Spinal cord (tissue), 10 donors: ENCODE measurements at places on chromosomes 13 and 19. TPM values are rescaled to one million over a fixed set of nuclear protein-coding genes. Genes with fewer than 3 reads are reported as not detected.

SPACA7 gene
- polyA plus RNA-seq = not detected

DNA sequence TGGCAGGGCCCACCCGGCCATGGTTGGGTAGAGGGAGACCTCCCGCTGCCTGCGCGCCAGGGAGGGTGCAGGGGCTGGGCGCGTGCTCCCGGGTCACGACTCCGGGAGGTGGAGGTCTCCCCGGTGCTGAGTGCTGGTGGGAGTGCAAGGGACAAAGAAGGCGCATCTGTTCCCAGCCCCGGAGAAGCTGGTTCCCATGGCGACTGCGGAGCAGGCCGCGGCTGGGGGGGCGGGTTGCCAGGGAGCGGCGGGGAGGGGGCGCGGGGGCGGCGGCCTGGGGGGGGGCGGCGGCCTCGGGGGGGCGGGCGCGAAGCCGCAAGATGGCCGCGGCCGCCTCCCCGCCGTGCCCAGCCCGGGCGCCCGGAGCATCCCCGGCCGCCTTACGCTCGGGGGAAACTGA lies 1.2 kb downstream of the CBARP start:
- DNase-seq = no peak

- DNase-seq = no peak
These were observed 59.1 kb upstream of the GPR183 start for GRCh38 chr13:99366075-99366987.

- no peak for DNase-seq
These were observed 94.3 kb upstream of the NBEA start for GRCh38 chr13:34847766-34848165.

ZIM2 gene
- polyA plus RNA-seq = 3.1 TPM

ZNF790 gene
- polyA plus RNA-seq = 11.8 TPM

PSMD8 gene
- polyA plus RNA-seq = 196 TPM

WDR87 gene
- 0.14 TPM for polyA plus RNA-seq

PPFIA3 gene
- polyA plus RNA-seq = 92.2 TPM

DNA sequence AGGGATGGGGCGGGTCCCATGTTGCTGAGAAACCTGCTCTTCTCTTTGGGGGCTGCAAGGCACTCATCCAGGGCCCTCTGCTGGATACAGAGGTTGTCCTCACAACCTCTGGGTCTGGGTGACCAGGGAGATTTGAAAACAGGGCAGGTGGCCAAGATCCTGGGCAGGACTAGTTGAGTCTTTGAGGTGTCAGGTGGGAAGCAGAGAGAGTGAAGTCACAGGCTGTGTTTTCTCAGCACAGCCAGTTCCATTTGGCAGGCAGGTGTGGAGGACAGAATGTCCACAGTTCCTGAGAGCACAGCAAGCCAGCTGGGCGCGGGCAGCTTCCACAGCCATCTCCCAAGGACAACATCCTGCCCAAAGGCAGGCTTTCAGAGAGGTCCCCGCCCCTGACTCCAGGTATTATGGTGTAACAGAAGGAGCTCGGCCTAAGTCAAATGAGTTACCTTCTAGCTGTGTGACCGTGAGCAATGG lies 118.8 kb downstream of the NUFIP1 start:
- no peak for DNase-seq

DNA sequence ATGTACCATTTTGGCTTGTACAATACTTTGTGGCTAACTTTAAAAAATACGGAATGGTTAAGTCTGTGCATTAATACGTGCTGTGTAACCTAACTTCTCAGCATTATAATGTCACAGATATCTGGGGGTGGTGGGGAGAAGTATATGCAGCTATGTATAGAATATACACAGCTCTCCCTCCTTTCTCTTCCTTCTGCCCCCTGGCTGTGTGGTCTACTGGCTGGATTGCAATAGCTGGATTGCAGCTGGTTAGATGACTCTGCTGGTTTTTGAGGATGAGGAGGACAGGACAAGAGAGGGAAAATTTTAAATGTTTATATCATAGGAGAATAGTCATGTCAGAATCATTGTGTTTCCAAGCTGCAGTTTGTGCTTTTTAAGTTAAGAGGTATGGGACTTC lies 9.7 kb downstream of the RNASEH2B start:
- no peak for DNase-seq

- no peak for DNase-seq
These were observed 13.6 kb downstream of the GRTP1 start for GRCh38 chr13:113350065-113350937.

- DNase-seq = no peak
These were observed 22.2 kb downstream of the SPATA13 start for GRCh38 chr13:24182703-24183081.

FUT6 gene
- 0.21 TPM for polyA plus RNA-seq

LENG9 gene
- 2.8 TPM for polyA plus RNA-seq

DNA sequence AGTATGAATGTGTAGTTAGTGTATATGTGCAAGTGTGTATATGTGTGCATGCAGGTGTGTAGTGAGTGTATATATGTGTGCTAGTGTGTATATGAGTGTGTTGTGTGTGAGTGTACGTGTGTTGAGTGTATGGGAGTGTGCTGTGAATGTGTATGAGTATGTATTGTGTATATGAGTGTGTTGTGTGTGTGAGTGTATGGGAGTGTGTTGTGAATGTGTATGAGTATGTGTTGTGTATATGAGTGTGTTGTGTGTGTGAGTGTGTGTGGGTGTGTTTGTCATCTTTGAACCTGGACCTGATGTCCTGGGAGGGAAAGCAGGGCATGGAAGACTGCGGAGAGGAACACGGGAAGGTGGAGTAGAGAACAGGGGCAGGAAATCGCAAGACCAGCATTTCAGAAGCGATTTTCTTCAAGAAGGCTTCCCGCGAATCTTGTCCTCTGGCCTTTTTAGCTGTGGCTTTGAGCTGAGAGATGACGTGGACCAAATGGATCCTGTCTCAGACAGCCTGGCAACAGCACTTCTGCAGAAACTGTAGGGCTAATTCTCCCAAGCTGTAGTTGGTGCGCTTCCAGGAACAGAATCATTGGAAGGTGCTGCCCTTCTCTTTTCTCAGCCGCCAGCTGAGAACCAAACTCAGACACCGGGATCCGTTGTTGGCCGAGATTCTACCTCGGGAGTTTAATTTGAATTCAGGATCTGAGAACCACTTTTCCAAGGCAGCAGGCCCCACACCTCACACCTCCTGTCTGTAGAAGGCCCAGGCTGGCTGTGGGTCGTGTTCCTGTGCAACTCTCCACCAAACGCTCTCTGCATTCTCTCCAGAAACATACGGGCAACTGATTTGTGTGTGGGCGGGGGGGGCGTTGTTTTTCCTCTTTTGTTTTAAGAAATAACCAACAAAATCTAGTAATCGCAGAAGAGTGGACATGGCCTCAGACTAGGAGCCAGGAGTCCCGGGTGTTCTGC lies 94.7 kb upstream of the RAP2A start:
- DNase-seq = no peak

DNA sequence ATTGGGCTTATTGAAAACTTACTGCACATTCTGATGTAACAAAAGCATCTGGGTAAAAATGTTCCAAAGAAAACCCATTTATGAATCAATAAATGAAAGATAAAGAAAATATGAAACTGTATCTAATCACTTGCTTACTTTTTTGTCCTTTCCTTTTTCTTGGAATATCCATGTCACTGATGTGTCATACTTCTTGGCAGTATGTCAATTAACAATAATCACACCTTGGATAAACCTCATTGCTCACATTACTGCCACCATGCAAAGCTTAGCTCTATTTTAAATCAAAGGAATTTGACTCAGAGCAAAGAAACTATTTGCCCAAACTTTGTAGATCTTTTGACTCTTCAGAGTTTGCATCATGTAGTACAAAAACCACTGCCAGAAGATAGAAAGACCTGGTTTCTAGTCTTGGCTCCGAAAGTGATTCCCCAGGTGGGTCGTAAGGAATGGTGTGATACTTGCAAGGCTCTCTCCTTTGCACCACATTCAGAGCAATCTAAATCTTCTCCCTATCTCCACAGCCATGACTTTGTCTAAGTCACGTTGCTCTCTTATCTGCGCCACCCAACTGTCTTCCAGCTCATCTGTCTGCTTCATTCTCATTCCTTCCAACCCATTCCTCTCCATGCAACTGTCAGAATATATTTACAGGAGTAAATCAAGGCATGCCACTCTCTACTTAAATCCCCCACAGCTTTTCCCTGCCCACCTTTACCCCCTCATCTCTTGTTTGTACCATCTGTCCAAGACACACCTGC lies 311.9 kb downstream of the COG6 start:
- no peak for DNase-seq

- no peak for DNase-seq
These were observed 9.6 kb upstream of the SUCLA2 start for GRCh38 chr13:48010698-48011097.

- no peak for DNase-seq
These were observed 48.5 kb downstream of the GAS6 start for GRCh38 chr13:113815151-113816058.

DNA sequence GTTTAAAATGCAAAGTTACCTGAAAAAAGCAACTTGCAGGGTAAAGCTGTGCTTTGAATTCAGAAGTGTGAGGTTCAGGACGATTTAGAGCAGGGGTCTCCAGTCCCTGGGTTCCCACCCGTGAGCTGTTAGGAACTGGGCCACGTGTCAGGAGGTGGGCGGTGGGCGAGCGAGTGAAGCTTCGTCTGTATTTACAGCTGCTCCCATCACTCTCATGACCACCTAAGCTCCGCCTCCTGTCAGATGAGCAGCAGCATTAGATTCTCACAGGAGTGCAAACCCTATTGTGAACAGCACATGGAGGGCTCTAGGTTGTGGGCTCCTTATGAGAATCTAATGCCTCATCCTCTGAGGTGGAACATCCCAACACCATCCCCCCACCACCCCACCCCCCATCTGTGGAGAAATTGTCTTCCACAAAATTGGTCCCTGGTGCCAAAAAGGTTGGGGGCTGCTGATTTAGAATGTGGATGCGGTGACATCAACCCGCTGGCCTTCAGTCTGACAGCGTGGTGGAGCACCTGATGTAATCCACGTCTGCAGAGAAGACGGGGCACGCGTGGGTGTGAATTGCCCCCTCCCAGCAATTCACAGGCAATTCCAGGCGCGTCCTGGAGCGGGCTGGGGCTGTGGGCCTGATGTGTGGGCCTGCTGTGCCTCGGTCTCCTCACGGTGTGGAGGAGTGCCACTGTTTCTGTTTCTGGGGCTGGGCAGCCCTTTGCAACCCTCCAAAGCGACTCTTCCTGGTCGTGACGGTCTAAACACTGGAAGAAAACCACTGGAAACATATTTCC lies 214.0 kb upstream of the SOX1 start:
- DNase-seq = no peak

GRCh38 chr13:84609716-84610115 lies 727.4 kb upstream of the SLITRK1 start:
- DNase-seq = no peak

DNA sequence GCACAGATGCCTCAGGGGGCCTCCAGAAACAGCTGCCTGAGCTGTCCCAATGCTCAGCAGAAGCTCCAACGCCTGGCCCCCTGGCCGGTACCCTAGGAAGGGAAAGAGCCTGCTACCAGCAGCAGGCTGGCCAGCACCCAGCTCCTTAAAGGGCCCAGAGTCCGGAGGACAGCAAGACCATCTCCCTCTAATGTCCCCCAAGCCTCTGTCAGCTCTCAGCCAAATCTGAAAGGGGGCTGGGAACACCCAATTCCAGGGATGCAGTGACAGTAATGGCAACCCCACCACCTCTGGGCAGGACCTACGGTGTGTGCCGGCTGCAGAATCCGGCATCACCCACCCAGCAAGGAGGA lies 4.2 kb downstream of the PPP6R1 start:
- DNase-seq = no peak

GRCh38 chr13:91369441-91369831 lies 21.9 kb downstream of the MIR17HG start:
- DNase-seq = no peak
